Stimulated activated CD4-positive, alpha-beta T cell treated with anti-CD3 and anti-CD28 coated beads, Interleukin-15, amount 100 ng/mL, for 48 hours (primary cell): ENCODE measurements at places on chromosomes 2 and 18.

- no peak for DNase-seq
Observed at GRCh38 chr2:101089942-101090799, 61.0 kb downstream of the TBC1D8 start.

GRCh38 chr2:138962686-138963085, 182.5 kb upstream of the NXPH2 start:
- DNase-seq: no peak

- DNase-seq: no peak
Observed at GRCh38 chr2:15223887-15224286, 337.2 kb downstream of the NBAS start.

DNA sequence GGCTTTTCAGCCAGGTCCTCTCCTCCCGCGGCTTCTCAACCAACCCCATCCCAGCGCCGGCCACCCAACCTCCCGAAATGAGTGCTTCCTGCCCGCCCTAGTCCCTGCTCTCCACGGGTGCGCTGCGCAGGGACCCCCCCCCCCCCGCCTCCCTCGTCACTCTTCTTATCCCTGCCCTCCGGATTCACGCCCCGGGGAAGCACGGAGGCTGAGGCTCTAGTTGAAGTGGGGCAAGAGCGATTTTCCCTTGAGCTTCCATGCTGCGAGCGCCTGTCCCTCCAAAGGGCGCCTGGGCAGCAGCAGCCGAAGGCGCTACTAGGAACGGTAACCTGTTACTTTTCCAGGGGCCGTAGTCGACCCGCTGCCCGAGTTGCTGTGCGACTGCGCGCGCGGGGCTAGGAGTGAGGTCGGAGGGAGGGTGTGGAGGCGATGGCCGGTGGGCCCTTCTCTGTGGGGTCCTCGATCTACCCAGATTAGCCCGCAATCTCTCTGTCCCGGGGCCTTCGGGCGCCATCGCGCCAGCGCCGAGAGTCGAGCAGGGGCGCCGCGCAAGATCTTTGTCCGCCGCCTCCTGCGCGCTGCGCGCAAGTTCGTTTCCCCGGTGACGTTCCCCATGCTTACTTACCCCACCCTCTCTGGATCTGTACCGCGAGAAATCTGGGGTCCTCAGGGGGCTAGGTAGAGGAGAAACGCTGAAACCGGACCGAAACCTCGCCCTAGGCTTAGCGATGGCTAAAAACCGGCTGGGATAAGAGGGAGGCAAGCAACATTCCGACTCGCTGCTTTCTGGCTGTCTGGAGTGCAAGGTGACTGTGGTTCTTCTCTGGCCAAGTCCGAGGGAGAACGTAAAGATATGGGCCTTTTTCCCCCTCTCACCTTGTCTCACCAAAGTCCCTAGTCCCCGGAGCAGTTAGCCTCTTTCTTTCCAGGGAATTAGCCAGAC, 677 bp downstream of the GAD1 start:
- DNase-seq: no peak

- DNase-seq: no peak
Observed at GRCh38 chr2:133390156-133390555, 178.1 kb downstream of the NCKAP5 start.

DNA sequence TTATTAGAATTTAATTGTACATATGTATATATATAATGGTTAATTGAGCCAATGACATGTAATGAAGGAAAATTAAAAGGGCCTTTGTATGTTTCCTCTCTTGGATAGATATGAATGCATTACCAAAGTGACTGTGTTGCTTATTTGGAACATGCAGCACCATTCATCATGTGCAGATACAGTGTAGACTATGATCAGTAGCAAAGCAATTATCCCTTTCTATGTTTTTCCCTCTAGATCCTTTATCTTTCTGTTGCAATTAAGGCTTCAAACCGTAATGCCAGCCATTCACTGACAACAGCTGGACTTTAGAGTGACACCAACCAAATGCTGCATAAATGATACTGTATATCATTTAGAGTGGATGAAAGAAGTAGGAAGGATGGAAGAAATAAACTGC, 565.2 kb downstream of the NRXN1 start:
- no peak for DNase-seq

- no peak for DNase-seq
Observed at GRCh38 chr2:136502660-136503059, 262.7 kb upstream of the THSD7B start.

- no peak for DNase-seq
Observed at GRCh38 chr2:58535990-58536389, 294.9 kb upstream of the FANCL start.

DNA sequence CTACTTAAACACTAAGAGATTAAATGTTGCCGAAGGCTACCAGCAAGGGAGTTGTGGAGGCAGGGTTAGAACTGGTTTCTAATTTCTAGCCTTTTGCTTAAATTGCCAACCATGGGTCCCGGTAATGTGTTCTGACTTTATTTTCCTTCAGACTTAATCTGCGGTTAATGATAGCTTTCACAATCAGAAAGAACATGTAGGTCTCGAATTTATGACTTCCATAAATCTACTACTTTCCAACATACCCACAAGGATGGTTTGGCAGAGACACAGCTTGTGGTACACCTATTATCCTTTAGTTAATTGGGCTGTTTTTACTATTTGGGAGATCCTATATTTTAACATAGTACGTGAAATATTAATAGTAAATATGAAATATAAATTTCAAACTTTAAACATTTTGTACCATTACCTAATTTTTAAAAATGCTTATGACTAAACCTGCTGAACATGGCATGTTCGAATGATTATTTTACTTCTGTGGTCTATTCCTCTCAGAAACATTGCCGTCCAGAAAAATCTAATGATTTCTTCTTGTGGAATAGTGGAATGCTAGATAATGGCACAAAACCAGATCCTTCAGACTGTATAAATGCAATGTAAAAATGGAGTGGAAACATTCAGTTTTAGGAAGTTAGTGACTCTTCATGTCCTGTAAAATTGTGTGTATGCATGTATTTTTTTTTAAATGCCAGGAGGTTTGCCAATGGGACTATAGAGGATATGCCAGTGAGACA, 41.3 kb downstream of the PARD3B start:
- DNase-seq: no peak

GRCh38 chr2:231124838-231125568, at the start of gene HTR2B:
Gene HTR2B, minus strand, starts transcription at chr2:231125042. Its CDS starts 1,278 bp downstream, at chr2:231123764.
- DNase-seq: peak; percentile 7

DNA sequence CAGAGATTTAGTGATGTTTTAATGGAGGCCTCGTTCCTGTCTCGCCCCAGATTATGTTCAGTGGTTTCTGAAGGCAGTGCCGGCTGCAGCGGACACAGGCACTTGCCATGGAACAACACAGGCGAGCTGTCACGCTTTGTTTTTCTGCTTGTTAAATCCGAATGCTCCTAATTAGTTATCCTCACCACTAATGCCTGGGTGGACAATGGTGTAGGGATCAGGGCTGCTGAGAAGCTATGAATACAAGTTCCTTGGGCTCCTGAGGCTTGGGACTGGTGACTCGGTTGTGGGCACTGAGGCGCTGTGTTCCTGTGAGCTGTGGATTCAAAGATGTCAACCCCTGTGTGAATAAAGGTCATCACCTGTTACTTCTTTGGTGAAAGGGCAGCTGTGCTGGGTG, 123.5 kb downstream of the PLEKHM3 start:
- DNase-seq: no peak

- no peak for DNase-seq
Observed at GRCh38 chr2:171673905-171674304, 13.4 kb upstream of the DYNC1I2 start.

GRCh38 chr2:124572934-124573634, 548.0 kb downstream of the CNTNAP5 start:
- no peak for DNase-seq

DNA sequence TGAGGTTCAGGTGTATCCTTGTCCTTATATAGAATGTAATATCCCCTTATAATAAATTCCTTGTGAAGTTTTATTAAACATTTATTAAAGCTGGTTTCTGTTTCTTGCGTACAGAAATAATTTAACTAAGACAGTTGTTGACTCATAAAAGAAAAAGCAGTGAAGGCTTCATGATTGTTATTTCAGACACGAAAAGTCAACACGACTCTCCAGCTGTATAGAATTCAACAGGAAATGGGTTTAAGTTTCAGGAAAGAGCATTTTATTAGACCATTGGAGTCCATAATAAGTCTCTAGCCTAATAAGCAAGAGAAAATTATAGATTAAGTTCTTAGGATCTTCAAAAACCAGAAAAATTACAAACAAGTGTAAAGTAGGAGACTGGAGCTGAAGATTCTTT, 62.2 kb downstream of the KCNE4 start:
- no peak for DNase-seq

DNA sequence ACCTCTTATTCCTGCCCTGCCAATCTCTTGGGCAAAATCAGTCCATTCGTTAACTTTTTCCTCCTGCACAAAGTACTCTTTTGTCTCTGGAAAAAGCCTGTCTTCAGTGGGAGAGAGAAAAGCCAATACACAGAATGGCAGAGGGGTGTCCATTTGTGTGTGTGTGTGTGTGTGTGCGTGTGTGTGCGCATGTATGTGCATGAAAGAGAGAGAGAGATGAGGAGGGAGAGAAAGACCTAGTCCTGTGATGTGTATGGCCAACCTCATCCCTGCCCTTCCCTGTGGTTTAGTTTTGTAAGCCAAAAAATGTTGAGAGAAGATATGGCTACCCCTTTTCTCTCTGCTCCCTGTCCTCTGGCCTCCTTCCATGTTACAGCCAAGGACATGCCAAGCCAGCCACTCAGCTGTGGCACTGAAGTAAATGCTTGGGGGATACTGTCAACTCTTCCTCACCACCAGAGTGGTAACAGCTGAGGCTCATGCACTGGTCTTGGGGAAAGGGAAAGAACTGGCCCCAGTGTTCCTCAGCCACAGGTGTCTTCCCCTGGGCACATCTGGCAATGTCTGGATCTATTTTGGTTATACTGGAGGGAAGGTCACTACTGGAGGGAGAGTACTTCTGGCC, 10.6 kb downstream of the SLC4A5 start:
- no peak for DNase-seq

DNA sequence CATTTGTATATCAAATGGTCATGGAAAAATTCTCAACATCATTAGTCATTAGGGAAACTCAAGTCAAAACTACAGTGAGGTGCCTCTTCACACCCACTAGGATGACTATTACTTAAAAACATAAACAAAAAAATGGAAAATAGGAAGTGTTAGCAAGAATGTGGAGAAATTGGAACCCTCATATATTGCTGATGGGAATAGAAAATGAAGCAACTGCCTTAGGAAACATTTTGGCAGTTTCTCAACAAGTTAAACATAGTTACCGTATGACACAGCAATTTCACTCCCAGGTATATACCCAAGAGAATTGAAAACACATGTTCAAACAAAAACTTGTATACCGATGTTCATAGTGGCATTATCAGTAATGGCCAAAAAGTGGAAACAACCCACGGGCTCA, 18.1 kb upstream of the CYP26B1 start:
- DNase-seq: no peak

- no peak for DNase-seq
Observed at GRCh38 chr2:66323406-66323805, 111.5 kb upstream of the MEIS1 start.
